ENCODE measurements at places on chromosomes 5 and 9.

DNA sequence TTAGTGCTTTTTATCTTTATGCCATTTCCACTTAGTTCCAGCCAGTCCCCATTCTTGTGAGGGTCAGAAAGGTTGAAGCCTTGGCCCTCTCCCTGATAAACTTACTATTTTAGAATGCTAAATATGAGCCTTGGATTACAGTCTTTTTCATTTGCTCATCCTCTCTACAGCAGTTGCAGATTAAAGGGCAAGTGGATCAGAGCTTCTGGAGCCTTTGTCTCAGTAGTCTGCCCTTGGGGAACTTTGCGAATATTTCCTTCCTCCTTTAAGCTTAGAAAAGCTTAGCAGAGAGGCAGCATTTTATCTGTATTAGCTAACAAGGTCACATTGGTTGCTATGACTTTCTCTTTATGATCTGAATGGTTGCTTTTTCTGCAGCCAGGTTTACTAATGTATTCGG lies 11.5 kb downstream of the FSD1L start:
- DNase-seq = no peak

GRCh38 chr5:153458268-153458667 lies 32.2 kb upstream of the GRIA1 start:
- no peak for DNase-seq

DNA sequence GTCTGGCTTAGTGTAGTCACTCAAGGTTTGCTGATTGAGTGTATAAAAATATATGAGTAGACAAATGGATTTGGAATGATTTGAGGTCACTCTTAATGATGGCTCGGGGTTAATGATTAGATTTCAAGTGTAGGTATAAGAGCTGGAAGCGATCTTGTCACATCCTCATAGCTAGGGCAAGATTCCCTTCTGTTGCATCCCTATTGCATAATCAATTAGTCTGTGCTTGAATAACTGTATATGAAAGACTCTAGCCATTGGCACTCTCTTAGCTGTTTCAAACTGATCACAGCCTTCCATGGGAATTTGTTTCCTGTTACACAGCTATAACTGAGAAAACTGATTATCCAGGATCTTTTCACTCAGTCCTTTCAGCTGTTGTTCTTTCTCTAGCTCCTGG lies 811.6 kb downstream of the TLE4 start:
- DNase-seq = no peak

DNA sequence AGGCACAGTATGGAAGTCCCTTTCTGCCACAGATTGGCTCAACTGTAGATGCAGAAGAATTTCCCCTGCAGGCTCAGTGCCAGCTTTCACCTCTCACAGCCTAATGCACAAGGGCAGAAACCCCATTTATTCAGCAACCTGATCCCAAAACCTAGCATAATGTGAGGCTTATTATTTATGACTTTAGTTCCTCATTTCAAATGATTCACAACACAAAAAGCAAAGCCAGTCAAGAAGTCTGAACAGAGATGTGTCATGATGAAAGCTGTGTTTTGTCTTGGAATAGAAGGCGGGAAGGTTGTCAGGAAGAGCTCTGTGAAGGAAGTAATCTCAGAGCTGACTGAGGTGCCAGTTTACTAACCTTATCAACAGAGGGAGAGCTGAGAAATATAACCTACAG lies 369.7 kb downstream of the LRRC70 start:
- no peak for DNase-seq

- no peak for DNase-seq
These were observed 223.0 kb upstream of the NUDT12 start for GRCh38 chr5:103785569-103785968.

GRCh38 chr5:138809391-138809790 lies 56.2 kb downstream of the CTNNA1 start:
- no peak for DNase-seq

- peak; percentile 23 for DNase-seq
These were observed at the start of gene AGPAT2 for GRCh38 chr9:136686794-136687711. Gene AGPAT2, minus strand, starts transcription at chr9:136687457. Its CDS starts 100 bp downstream, at chr9:136687357.

DNA sequence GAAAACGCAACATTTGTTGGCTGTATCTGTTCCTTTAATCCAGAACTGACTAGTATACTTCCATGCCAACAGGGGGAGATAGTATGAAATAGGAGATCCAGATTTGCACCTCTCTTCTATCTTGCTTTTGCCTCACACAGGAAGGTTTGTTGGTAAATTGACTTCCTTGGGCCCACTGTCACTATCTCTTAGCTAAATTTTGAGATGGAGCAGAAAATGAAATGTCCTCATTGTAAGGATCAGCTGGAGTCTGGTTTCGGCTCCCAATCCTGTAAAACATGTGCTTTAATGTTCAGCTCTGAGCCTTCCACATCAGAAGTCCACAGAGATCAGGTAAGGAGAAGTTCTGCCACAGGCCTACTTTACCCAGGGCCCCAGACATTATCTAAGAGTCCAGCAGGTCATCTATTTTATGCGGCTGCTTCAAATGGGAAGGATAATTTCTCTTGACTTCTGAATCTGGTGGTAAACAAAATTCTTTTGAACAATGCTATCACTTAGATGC lies 176.8 kb downstream of the FER start:
- no peak for DNase-seq

- no peak for DNase-seq
These were observed 125.9 kb downstream of the SYK start for GRCh38 chr9:90927496-90927895.

GRCh38 chr5:78916044-78916443 lies 69.1 kb downstream of the ARSB start:
- DNase-seq = no peak

- no peak for DNase-seq
These were observed 89.0 kb downstream of the FRMD3 start for GRCh38 chr9:83449166-83449565.

- DNase-seq = no peak
These were observed 96.2 kb downstream of the ADRB2 start for GRCh38 chr5:148922606-148923005.

- DNase-seq = no peak
These were observed 9.4 kb upstream of the PWWP2A start for GRCh38 chr5:160128632-160129031.

All from stimulated activated CD8-positive, alpha-beta memory T cell treated with anti-CD3 and anti-CD28 coated beads, Interleukin-4, amount 100 ng/mL, for 4 hours (primary cell).